Activated CD4-positive, alpha-beta T cell treated with anti-CD3 and anti-CD28 coated beads, Interleukin-2, amount 10 ng/mL, durations not matched to agents 24 days and 14 days (primary cell): ENCODE measurements at places on chromosomes 5 and 9. TPM values are rescaled to one million over a fixed set of nuclear protein-coding genes. Genes with fewer than 3 reads are reported as not detected.

DNA sequence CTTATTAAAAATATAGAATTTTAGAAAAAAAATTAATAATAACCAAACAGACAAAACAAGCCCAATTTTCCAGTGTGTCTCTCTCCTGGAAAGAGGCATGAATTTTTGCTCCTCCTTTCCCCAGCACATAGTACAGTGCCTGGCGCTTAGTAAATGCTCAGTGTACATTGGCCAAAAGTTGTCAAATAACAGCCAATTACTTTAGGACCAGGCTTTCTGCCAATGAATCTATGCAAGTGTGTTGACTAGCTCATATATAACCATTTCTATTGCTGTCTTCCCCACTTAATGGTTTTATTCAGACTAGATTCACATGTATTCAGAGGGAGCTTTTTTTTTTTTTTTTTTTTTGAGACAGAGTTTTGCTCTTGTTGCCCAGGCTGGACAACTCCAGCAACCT is 120.1 kb upstream of the CD180 start:
- peak; percentile 12 for DNase-seq

Gene TESK1
- 48.7 and 52.9 TPM in 2 replicates for total RNA-seq

- DNase-seq = no peak
Measured at GRCh38 chr5:106849266-106849665, 821.5 kb downstream of the EFNA5 start.

Gene PDE6A
- total RNA-seq = not detected in 2 replicates

DNA sequence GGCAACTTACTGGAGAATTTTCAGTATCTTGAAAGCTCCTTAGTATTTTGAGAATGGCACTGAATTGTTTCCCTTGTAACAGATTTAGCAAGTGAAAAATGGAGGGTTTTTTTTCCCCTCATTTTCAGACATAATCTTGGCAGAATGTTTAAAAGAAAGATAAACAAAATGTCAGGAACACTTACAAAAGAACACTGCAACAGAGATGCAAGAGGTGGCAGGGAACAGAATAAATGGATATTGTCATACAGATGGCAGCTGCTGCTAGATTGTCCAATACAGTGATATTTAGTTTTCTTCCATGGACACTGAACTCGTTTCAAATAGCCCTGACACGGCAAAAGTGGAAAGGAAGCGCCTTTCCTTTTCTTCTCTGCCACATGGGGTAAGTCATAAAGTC is 76.9 kb upstream of the ZNF608 start:
- no peak for DNase-seq

Gene APBA1
- 0.51 and 1.1 TPM in 2 replicates for total RNA-seq

Gene OTULINL
- total RNA-seq = 9.4 and 11.4 TPM in 2 replicates
